Smooth muscle cell of the umbilical artery (primary cell): ENCODE measurements at places on chromosomes 7 and 10. TPM values are rescaled to one million over a fixed set of nuclear protein-coding genes. Genes with fewer than 3 reads are reported as not detected.

ZNF248 gene
- total RNA-seq, result 10.4 and 14.8 TPM in 2 replicates

SLC39A12 gene
- total RNA-seq, result not detected in 2 replicates

PILRA gene
- total RNA-seq, result 0.89 TPM in 1 of 2 replicates, not detected in the other

NKX2-3 gene
- total RNA-seq, result 0.14 and 0.89 TPM in 2 replicates

HOXA1 gene
- 0.59 and 1.2 TPM in 2 replicates for total RNA-seq

DRGX gene
- not detected in 2 replicates for total RNA-seq

STAMBPL1 gene
- 19.6 and 23.9 TPM in 2 replicates for total RNA-seq

CDHR3 gene
- total RNA-seq, result 1.2 TPM in 2 replicates
